NCI-H2107 (cell line): ENCODE measurements at places on chromosomes 3 and 15.

DNA sequence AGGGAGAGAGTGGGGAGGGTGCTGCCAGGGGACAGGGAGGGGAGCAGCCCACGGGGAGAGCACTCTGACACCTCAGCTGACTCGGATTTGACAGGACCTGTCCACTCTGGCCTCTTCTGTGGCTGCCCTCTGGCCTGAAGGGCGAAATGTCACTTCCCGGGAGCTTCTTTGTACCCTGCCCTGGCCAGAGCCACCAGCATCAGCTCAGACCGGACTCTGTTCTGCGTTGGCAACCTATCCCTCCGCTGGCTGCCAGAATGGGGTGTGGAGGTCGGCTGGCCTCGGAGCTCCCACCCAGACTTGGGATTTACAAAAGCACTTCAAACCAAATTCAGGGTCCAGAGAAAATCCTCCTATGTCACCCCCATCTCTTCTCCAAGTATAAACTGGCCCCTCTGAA is 336.7 kb upstream of the FRG2C start:
- no peak for DNase-seq

GRCh38 chr15:84915606-84915958 is 31.1 kb downstream of the SLC28A1 start:
- DNase-seq = no peak

DNA sequence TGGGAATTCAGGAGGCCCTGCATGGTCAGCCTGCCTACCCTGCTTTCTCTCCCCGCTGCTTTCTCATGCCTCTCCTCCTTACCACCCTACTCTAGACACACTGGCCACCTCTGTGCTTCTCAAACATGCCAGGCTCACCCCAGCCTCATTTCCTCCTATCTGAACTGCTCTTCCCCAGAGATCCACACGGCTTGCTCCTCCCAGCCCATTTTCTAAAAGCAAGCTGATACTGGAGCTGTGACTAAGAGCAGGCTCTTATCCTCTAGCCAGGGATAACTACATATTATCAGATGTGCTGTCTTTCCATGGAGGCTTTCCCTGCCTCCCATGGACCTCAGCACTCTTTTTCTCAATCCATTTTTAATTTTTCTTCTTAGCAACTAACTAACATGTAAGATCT is 85.9 kb downstream of the BOC start:
- DNase-seq = no peak

DNA sequence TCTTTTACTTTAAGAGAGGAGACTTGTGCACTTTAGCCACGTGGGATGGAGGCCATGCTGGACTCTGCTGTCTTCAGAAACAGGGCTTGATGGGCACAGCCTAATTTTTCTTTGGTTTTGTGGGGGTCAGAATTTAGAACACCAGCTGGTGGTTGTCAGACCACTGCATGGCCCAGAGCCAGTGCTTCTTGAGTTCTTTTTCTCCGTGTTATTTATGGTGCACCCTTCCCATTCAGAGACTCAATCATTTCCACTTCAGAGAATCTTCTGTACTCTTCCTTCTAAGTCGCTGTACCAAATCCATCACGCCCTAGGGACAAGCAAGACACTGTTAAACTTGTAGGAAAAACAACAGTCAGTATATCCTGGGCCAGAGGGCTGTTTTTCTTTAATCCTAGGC is 20.1 kb downstream of the PRR23A start:
- no peak for DNase-seq

GRCh38 chr3:149581248-149581647 is 76.6 kb downstream of the WWTR1 start:
- no peak for DNase-seq

DNA sequence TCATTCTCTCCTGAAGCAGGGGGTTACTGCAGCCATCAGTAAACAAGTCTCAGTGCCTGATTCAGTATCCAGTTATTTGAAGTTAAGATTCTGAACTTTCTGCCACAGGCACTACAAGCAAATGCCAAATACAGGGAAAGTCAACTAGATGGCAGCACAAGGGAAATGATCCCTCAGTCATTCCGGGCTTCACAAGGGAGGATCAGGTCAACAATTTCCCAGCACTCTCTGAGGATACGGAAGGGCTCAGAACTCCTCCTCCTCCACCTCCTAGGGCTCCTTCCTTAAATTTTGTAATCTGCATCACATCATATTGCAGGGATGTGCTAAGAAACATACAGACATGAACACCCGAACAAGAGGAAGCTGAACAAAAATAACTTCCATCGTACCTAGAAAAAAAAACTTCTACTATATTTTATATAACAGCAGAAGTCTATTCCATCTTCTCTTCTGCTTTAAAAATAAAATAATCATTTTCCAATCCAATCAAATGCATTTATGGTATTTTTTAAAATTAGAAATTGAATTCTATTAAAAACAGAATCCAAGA is 187.1 kb downstream of the FMN1 start:
- no peak for DNase-seq

GRCh38 chr3:72553298-72553697 is 294.9 kb downstream of the SHQ1 start:
- DNase-seq = no peak

GRCh38 chr15:86855307-86856291 is 775.9 kb downstream of the AGBL1 start:
- no peak for DNase-seq

DNA sequence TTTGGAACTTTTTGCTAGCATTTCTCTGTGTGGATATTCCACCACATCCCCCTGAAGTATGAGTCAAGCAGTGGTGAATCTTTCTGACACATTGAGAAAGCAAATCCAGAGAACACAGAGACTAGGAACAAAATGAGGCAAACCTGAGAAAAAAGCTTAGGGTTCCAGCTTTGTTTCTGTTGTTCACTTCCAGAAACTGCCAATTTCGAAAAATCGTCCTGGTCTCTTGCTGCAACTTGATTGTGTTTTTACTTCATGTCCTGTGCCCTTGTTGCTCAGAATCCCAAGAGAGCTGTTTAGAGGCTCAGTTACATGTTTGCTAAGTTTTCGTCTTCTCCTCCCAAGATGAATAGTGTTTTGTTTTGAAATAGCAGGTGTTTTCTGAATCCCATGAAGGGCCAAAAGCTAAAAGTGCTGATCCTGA is 13.7 kb downstream of the MAP2K1 start:
- DNase-seq = no peak

GRCh38 chr3:15284121-15284889 is 48.1 kb downstream of the SH3BP5 start:
- peak; percentile 55 for DNase-seq

GRCh38 chr3:134516905-134517304 is 31.0 kb downstream of the CEP63 start:
- DNase-seq = no peak

- no peak for DNase-seq
These were observed 152.3 kb downstream of the MCTP2 start for GRCh38 chr15:94383706-94384105.

GRCh38 chr3:172319595-172319994 is 128.7 kb downstream of the GHSR start:
- no peak for DNase-seq

DNA sequence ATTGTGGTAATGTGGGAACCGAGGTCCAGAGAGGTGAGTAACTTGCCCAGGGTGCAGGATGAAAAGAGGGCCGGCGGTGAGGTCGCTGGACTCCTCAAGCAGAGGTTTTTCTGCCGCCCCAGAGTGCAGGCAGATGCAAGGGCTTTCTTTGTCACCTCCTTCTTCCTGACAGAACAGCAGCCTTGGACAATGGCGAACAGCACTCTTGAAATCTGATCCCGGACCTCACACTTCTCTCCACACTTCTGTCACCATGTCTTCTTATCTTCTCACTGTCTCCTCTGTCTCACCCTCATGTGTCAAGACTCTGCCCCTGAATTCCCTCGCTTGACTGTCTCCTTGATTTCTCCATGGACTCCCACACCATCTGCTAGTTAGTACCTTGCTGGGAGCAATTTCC is 15.4 kb upstream of the VPS8 start:
- no peak for DNase-seq

DNA sequence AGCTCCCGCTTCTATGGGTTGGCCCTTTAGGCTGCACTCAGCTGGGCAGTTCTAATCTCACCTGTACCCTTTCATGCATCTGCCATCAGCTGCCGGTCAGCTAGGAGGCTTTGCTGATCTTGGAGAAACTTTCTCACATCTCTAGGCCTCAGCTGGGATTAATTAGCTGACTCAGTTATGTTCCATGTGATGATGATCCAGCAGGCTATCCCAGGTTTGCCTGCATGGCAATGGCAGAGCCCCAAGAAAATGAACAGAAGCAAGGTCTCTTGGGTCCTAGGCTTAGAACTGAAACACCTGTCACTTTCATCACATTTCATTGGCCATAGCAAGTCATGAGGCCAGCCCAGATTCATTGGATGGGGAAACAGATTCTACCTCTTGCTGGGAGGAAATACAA is 304.6 kb upstream of the TBC1D5 start:
- DNase-seq = no peak

DNA sequence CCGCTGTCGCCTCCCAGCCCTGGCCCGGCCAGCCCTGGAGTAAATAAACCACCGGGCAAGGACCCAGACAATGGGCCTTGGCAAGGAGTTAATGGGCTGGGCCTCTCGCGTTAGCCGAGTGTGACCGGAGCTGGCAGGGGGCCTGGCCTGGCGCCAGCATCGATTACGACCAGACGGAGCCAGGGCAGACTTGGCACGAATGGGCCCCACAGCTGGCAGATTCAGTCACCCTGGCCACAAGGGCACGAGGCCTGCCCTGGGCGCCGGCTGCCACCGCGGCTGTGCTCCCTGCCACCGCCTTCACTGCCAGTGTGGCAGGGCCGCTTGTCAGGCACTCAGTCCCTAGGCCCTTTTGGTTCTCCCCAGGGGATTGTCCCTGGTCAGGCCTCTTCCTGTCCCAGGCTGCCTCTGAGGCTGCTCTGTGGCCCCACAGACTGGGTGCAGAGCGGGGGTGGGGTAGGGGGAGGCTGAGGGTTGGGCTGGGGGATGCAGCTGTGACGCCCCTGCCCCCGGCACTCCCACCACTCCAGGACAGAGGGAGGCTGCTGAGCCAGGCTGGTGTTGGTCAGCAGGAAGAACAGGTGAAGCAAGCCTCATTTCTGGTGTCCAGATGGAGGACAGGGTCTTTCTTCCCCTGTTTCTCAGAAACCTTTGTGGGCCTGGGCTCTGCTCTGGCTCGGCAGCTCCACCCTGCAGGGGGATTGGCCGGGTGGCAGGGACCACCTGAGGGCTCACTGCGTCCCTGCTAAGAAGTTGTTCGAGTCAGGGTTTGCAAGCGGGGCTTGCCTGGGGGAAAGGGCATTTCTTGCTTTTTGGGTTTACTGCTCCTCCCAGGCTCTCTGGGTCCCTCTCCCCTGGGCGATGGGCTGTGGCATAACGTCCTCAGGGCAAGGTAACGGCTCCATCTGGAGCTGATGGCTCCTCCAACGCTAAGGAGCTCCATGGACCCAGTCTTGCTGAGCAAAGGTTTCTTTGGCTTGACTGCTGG is 30.5 kb upstream of the SRP14 start:
- peak; percentile 80 for DNase-seq

GRCh38 chr3:5426094-5426883 is 238.8 kb downstream of the EDEM1 start:
- peak; percentile 3 for DNase-seq

GRCh38 chr3:150876611-150877265 is 28.5 kb downstream of the MINDY4B start:
- no peak for DNase-seq

DNA sequence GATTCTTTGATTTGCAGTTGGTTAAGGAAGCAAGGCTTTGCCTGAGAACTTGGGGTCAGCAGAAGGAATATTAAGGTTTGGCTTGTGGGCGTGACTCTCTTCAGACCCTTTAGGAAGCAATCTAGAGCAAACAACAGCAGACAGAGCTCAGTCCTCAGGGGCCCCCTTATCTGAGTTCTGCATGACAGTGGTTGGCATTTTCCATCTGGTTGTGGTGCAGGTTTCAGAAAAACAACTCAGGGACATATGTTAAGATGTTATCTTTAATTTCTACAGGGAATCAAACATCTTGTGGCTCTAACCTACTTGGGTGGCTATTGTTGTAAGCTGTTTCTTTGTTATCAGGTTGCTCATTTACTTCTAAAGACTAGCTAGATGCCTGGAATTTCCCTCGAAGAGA is 141.4 kb downstream of the VPS8 start:
- DNase-seq = no peak

- DNase-seq = no peak
These were observed 12.2 kb downstream of the CHST13 start for GRCh38 chr3:126536126-126536525.

GRCh38 chr3:33315826-33316225 is 38.6 kb downstream of the FBXL2 start:
- DNase-seq = no peak

DNA sequence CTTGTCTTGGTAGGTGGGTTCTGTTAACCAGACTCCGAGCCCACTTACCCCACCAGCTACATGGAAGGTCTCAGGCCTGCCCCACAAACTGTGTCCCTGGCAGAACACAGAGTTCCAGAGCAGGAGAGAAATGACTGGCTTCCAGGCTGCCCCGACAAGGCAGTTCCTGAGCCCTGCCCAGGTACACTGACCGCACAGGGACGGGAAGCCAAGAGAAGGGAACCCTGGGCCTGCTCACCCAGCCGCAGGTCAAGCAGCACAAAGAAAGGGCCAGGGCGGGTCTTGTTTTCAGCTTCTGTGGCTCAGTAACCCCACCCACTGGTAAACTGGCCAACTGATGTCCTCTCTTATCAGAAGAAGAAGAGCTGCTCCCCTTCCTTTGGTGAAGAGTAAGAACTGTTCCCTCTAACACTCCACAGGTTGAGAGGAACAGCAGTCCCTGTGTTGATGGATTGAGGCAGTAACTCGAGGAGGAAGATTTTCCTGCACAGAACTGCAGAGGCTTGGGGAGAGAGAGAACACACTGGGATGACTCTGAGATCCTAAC is 68.4 kb downstream of the CRTC3 start:
- no peak for DNase-seq

DNA sequence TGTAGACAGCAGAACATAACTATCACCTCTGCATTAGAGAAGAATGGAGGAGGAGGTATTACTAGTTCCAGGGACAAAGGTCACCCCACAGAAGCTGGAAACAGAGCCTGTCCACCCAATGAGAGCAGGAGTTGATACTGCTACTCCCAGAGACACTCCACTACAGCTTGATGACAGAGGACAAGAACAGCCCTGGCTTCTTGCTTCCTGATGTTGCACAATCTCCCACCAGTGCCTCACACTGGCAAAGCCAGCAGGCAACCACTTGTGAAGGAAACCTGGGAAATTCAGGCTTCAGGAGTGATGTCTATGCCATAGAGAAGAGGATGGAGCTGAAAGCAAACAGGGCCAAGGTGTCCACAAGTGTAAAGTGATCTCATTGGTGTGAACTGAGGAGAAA is 78.0 kb upstream of the POU1F1 start:
- no peak for DNase-seq

GRCh38 chr15:89307791-89308190 is 26.8 kb downstream of the POLG start:
- no peak for DNase-seq

- DNase-seq = no peak
These were observed 63.1 kb upstream of the TSEN2 start for GRCh38 chr3:12421132-12421531.

DNA sequence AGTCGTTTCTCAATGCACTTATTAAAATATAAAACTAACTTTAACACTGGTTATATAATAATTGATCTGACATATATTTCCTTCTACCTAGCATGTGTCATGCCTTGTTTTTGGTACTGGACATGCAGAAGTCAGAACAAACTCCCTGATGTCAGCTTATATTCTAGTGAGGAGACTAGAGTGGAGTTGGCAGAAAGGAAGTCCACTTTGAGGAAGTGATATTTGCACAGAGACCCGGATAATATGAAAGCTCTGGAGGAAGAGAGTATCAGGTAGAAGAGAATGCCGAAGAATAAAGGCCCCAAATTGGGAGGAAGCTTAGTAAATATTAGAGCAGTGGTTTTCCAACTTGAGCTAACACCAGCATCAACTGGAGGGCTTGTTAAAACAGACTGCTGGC is 24.6 kb upstream of the ZNF280D start:
- DNase-seq = no peak
